ENCODE measurements at places on chromosomes 7 and 10.

GRCh38 chr7:2015251-2015871 lies 217.4 kb downstream of the MAD1L1 start:
- DNase-seq, result no peak

DNA sequence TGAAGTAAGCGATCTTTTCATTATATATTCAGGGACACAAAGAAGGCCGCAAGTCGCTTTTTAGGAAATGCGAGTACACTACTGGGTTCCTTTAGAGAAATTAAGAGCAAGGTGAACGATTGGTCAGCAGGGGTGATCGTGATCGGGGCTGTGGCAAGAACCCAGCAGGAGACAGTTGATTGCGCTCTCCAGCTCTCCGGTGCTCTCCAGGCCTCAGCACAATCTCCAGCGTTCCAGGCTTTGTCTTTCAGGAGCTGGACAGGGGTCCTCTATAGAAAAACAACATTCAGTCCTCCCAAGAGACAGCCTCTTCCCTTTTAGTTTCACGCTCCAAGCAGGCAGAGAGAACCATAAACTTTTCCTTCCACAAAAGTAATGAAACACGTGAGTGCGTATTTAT lies 170.5 kb upstream of the KLF6 start:
- peak; percentile 32 for DNase-seq

DNA sequence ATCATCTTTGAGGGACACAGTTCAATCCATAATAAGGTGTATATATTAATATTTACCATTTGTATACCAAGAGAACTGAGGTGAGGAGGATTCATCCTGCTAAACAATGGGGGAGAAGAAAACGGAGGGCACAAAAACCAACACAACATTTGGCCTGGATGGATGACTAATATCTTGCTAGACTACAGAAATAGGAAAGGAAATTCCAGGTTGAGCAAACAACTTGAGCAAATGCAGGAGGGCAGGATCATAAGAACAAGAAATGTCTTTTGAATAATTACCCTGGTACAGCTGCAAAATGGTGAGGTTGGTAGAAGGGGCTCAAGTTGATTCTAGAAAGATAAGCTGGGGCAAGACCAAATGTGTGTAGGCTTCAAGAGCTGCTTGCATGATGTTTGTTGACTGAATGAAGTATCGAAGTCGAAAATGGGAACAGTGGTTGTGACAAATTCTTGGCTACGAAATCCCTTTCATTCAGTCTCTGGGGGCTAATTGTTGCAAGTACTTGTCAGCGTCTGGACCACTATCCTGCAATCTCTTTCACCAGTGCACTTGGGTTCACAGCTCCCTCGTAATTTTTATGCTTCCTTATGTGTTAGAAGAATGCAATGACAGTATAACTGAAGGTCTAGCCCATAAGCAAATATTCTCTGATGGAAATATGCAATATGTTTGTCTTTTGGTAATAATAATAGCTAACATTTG lies 176.2 kb downstream of the PTEN start:
- DNase-seq, result no peak

DNA sequence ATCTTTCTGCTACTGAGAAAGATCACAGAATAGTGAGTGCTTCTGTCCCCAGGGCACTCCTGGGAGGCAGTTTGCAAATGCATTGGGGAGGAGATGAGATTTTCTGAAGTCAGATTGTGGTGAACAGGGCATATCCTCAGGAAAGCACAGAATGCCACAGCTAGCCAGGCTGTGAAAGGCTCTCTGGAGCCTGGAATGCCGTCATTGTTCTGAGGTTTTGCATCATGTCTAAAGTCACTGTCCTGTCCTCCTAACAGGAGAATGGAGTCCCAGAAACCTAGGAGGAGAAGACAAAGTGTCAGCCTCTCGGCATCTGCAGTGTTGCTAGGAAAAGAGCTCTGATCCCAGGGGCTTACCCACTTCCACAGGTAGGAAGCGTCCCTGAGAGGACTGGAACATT lies 69.2 kb upstream of the IGFBP3 start:
- no peak for DNase-seq

DNA sequence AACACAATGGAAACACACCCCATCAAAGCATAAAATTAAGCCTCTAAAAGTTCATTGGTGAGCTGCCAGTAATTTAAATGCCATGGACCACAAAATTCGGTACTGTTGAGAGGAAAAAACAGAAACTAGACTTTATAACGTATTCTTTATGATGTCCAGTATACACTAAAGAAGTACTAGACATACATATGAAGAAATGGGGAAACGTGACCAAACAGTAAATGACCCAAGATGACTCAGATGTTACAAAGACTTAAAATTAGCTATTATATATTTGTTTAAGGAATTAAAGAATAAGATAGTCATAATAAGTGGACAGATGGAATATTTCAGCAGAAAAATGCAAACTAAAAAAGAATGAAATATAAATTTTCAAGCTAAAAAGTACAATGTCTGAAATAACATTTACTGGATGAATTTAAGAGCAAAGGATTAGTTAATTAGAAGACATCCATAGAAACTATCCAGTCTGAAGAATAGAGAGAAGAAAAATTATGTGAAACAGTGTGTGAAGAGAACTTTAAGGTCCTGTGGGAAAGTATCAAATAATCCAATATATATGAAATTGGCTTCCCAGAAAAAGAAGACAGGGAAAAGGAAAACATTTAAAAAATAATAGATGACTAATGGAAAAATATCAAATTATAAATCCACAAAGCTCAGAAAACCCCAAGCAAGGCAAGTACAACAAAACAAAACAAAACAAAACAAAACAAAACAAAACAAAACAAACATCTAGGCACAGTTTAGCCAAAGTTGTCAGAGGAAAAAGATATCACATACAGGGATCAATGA lies 69.4 kb downstream of the SAMD9 start:
- no peak for DNase-seq

DNA sequence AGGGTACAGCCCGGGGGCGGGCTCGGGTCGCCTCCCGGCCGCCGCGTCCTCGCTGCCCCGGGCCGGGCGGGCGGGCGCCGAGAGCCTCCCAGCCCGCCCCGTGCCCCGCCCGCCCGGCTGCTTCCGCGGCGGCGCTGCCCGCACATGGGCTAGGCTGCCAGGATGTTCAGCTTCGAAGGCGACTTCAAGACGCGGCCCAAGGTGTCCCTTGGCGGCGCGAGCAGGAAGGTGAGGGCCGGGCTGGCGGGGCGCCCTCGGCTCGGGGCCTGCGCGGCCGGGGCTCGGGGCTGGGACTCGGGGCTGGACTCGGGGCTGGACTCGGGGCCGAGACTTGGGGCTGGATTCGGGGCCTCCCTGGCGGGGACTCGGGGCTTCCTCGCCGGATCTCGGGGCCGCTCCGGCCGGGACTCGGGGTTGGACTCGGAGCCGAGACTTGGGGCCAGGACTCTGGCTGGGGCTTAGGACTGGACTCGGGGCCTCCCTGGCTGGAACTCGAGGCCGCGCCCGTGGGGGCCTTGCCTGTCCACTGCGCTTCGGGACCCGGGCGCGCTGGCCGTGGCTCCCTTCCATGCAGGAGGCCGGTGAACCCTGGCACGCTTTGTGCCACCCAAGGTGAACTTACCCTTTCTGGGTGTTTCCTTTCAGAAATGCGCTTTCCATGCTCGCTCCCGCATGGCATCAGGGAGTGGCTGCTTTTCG lies 534 bp downstream of the UBE3C start:
- peak; percentile 64 for DNase-seq
